ENCODE measurements at places on chromosomes 6 and 20.

GRCh38 chr6:54441687-54442248 lies 133.5 kb downstream of the TINAG start:
- no peak for DNase-seq

DNA sequence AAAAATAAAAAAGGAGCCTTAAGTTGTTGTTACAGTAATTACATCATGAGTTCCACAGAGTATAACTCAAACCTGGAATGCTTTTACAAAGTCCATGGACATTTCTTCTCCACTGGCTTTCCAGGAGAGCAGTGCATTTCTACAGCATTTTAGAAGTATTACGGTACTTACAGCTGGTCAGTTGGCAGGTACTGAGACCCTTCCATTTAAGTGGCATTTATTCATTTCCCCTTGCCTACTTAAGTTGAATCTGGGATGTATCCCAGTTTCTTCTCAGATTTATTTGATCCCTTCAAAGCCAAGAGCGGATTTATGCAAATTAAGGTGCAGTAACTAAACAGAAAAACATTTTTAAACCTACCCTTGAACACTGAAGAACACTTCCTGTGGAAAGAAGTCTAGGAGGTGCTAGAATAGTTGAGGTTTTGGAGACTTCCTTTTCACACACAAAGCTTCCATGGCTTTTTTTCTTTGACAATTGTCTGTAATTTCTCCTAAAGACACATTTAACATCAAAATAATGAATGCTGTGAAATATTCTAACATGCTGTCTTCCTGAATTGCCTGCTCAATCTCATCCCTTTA lies 3.4 kb downstream of the PRDM13 start:
- no peak for DNase-seq

DNA sequence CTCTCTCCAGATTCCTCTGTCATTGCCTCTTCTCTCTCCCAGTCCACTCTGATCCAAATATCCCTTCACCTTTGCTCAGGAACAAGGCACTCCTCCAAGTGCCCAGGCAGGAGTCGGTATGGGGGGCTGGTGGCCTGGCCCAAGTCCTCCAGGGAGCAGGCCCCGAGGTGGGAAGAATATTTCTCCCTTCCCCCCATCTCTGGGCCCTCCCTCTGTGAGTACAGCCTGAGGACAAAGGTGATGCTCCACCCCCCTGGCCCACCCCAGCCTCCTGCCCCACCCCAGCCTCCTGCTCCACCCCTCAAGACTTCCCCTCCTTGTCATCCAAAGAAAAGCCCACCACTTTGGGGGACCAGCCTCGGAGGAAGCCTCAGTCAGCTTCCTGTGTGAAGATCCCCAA lies 96.9 kb downstream of the NCR2 start:
- DNase-seq = no peak

DNA sequence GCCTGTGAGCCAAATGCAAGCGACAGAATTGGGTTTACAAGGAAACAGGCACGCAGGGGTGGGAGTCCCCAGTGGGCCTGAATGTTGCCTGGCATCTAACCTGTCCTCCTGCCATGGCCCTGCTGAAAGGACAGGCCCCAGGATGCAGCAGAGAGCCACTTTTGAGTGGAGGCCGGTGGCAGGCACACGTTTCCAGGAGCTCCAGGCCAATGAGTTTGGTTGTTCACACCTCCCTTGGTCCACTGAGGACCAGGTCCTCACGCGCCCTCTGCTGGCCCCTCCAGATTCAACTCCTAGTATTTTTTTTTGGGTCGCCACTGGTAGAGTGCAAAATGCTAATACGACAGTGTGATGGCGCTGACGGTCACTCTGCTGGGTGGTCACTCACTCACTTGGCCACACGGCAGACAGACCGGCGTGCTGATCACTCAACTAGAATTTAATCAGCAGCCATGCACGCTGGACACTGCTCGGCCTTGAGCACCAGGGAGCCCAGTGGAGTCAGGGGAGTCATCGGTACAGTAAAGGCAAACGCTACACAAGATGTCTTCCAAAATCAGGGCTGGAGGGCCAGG lies 81.7 kb upstream of the NFATC2 start:
- DNase-seq = peak; percentile 35

GRCh38 chr6:5270093-5270680 lies 8.9 kb downstream of the FARS2 start:
- DNase-seq = no peak

DNA sequence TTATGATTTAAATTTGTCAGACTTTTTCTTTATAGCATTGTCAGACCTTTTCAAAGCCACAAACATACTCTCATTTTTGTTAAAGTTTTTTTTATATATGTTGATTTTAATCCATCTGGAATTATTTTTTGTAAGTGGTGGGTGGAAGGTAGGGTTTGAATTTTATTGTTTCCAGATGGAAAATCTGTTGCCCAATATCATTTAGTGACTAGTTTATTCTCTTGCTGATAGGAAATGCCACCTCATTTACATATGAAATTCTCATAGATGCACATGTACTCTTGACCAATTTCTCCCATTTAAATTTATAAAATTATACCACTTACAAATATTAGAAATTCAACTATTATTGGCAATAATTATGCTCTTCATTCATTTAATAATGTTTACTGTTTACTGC lies 52.1 kb upstream of the PLCB1 start:
- no peak for DNase-seq

GRCh38 chr20:59575653-59576052 lies 28.7 kb upstream of the PHACTR3 start:
- no peak for DNase-seq

DNA sequence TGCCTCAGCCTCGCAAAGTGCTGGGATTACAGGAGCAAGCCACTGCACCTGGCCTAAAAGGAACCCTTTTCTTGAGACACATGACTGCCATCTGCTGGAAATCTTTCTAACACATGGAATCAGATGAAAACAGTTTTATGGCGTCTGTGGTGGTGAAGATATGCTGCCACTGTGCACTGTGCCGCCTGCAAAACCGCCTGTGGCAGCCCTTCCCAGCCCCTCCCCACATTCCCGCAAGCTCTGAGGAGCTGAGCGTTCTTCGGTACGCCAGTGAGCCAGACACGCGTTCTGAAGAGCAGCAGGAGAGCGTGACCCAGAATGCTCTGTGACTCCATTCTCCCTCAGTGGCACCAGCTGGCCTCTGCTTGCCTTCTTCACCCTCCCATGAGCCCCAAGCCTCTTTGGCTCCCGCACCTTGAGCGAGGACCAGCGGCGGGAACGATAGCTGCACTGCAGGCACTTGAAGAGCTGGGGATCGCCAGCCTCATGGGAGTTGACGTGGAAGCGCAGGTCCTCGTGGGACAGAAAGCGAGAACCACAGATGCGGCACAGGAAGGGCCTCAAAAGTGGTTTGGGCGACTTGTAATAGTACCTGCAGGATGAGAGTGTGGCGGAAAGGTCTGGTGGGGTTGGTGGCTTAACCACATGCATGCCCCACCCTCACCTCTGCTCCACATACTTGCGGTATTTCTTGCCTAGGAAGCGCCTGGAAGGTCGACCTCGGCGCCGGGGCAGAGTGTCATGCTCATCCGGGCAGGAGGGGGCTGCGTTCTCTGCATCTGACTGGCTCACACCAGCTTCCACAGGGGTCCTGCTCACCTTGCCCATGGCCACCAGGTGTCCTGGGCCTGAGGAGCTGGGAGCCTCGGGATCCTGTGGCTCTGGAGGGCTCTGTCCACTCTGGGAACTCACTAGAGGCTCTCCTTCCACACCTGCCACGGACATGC lies 8.7 kb downstream of the ZNF335 start:
- no peak for DNase-seq

DNA sequence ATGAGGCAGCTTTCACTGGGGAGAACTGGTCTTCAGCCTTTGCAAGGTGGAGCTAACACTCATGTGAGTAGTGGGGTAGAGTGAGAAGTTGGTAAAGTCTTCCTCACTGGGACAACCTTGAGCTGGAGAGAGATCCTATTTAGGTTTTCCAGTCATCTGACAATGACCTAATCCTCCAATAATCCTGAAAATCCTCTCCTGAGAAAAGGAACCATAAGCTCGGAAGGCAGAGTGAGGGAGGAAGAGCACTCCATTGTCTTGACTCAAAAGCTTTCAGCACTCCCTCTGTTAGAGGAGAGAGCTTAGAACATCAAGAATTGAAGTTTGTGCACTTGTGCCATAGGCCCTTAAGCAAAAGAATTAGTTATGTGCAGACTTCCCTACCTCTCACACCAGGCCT lies 77.8 kb downstream of the TRAM2 start:
- DNase-seq = no peak

- no peak for DNase-seq
Observed at GRCh38 chr20:18403269-18403668, 63.6 kb downstream of the DZANK1 start.

DNA sequence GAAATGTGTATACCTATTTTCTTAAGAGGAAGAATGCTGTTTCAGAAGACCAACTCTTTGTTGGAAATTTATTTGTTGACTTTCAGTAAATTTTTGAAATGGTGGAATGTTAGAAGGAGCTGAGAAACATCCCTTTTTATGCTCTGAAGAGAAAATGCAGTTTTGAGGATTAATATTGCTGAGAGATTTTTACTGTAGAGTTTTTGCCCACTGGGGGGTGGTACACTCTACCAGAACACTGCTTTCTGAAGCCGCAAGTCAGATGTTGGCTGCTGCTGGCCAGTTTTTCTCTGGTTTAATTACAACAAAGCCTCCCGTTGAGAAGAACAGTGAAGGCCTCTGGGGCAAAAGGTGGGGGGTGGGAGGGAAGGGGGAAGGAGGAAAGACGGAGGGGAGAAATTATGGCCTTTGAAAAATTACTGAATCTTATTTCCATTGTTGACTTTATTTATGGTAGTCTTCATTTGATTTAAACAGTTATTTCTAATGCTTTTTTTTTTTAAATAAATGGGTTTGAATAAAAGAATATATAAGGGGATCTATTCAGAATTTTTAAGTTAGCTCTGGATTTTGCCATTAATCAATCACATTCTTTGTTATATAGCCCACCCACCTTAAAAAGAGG lies 3.0 kb downstream of the FLRT3 start:
- no peak for DNase-seq

GRCh38 chr6:80579391-80580023 lies 473.0 kb downstream of the BCKDHB start:
- no peak for DNase-seq

GRCh38 chr6:100503043-100503705 lies 38.5 kb upstream of the SIM1 start:
- no peak for DNase-seq

DNA sequence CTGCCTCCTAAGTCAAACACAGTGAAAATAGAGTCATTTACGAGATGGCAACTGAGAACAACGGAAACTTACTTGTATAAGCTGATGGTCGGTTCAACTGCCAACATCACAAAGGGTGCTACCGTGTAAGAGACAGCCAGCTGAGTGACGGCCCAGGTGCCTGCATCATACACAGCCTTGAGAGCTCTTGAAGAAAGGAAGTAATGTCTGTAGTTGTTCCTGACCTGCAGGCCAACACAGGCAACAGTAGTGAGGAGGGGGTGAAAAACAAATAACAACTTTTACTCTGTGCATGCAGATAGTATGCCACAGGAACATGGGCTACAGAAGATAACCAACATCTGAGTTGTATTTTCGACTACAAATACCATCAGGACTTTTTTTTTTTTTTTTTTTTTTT lies 102.7 kb downstream of the MBOAT1 start:
- DNase-seq = no peak

- DNase-seq = no peak
Observed at GRCh38 chr6:15734118-15734897, 71.5 kb upstream of the DTNBP1 start.

DNA sequence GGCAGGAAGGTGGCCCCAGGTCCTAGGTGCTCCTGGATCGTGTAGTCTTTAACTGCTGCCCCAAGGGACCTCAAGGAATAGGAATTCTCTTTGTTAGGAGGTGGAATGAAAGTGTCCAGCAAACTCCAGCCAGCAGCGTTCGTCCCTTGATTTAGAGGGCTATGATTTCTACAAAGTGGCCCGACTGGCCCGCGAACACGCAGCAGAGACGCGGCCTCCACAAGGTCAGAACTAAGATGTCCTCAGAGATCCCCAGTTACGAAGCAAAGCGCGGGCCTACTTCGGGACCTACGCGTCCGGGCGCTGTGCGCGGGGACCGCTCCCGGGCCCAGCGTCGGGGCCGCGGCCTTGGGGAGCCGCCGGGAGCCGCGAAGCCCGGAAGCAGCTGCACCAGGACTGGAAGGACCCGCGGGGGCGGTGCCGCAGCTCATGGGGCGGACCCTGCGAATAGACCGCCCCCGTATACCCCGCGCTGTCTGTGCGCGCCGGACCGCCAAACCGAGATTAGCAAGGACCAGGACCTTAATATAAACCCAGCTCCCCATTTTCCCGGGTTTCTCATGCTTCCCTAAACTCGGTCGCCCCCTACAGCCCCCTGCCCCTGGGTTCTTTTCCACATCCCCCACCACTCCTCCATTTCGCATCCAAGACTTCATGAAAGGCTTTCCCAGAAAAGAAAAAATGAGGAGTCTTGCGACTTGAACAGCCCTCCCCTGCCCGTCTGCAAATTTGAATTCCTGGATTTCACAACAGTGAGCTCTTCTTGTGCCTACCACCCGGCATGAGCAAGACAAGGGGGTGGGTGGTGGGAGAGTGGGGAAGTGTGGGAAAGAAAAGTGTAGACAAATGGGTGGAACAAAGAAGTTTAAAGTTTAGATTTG lies at the start of gene C6orf47:
TSS of gene C6orf47 (minus strand) at position 398 of the 881 bp plus-strand sequence. CDS start 831 bp downstream, outside the sequence.
- DNase-seq = peak; percentile 67

GRCh38 chr6:169106176-169106575 lies 147.5 kb downstream of the THBS2 start:
- DNase-seq = no peak

GRCh38 chr6:66128656-66129055 lies 421.6 kb upstream of the EYS start:
- no peak for DNase-seq

- DNase-seq = no peak
Observed at GRCh38 chr6:76810286-76810685, 653.0 kb downstream of the HTR1B start.

DNA sequence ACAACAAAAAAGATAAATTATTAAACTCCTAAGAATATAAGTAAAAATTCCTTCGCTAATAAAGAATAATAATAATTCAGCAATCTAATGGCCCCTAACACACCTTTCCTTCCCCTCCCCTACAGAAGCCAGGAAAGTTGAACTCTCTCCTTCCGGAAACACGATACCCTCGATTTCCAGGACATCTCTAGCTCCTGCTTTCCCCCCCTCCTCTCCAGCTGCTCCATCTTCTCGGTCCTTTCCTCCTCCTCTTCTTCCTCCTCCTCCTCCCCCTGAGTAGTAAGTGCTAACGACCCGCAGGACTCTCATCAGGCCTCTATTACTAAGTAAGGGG lies 603 bp downstream of the TASP1 start:
- no peak for DNase-seq

DNA sequence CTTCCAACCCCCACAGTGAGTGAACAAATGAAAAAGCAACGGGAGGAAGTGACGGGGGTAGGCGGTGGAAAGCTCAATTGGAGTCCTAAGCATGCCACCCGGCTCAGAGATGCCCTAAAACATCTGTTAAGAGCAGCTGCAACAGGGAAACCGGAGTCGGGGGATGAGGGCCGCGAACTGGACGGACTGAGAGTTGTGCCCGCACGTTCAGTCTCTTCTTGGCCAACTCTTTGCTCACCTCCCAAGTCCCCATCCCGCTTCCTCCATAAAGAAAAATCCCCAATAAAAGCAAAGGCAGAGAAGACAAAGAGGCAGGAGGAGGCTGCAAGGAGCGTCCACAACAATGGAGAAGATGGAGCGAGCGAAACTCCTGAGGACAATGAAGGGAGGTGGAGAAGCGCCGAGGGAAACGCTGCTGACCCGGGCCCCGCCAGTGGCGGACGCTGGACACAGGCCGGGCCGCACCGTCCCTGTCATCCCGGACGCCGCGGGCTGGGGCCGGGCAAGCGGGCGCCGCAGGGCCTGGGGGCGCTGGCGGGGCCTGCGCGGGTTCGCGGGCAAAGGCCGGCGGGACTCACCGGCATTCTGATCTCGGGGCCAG lies 600 bp downstream of the SEC63 start:
- peak; percentile 37 for DNase-seq

- DNase-seq = no peak
Observed at GRCh38 chr6:141501616-141502015, 631.1 kb upstream of the GJE1 start.

All from activated CD4-positive, alpha-beta T cell treated with anti-CD3 and anti-CD28 coated beads for 1 hour (primary cell).